Mesendoderm (in vitro differentiated cells): ENCODE measurements at places on chromosomes 1 and 21.
A peak's percentile ranks its signal among the peaks of the same experiment; 100 is the strongest.

DNA sequence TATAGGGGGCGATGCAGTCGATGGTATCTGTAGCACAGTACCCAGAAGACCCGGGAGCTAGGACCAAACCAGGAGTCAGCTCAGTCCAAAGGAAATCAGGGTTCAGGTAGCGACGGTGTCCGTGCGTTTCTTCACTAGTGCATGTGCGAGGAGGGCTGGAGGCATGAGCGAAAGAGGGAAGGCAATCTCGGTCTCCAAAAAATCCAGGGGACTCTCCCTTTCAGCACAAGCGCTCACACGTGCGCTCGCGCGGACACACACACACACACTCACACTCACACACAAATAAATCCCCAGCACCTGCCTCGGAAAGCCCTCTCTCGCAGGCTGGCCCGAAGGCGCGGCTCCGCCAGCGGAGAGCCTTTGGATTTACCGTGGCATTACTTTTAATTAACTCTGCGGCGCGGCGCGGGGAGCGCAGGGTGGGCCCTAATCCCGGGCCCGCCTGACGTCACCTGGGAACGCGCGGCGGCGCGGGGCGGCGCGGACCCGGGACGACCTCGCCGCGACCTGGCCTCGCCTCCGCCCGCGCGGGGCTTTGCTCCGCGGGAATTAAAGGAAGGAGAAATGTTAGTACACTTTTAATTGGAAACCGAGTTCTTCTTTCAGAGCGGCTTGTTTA lies 121.2 kb downstream of the LMX1A start:
- peak; percentile 26 for DNase-seq

DNA sequence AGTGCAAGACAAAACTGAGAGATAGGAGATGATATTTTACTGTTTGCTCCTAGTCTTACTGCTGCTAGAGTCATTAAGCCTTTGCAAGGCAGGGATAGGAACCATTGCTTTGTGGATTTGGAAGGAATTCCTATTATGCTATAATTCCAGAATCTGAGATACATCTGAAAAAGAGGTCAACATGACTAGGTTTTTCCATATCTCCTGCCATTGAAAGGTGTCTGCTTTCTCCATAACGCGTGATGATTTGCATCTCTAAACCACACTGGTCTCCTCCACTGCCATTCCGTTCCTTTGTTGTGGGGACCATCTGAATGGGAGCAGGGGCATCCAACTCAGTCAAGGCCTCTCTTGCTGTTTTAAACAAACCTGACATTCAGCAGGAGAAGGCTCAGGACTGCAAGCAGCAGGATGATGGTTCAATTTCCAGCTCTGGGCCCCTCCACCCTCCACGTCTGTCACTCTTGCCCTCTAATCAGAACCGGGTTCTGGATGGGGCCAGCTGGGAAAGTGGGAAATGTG lies 45.2 kb downstream of the PLPP3 start:
- DNase-seq, result no peak

- DNase-seq, result no peak
These were observed 1603.7 kb downstream of the PLA2G4A start for GRCh38 chr1:188432427-188432826.

DNA sequence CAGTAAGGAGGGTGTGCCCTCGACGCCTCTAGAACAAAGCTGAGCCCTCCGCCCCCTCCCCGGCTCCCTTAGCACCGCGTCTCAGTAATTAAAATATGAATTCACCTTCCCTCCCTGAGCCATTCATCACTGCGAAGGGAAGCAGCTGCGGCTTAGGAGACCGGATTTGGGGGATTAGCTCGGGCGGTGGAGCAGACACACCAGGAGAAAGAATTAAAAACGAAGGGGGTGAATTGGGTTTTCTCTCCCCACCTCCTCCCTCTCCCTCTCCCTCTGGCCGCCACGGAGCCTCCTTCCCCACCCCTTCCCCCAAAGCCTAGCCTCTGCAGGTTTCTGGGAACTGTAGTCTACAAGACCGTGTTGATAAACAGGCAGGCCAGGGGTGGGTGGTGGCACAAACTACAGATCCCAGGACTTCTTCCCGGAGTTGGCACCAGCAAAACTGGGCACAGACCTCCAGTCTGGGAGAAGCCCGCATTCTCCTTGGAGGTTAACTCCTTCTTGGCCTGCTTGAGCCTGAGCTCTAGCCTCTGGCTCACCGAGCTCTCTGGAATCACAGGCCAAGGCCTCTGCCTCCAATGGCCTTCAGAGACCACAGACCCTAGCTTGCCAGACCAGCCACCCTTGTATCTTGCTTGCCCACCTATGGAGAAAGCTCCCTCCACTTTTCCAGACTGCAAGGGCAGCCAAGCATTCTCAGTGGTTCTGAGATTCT lies 10.8 kb downstream of the BLACAT1 start:
- peak; percentile 92 for DNase-seq

DNA sequence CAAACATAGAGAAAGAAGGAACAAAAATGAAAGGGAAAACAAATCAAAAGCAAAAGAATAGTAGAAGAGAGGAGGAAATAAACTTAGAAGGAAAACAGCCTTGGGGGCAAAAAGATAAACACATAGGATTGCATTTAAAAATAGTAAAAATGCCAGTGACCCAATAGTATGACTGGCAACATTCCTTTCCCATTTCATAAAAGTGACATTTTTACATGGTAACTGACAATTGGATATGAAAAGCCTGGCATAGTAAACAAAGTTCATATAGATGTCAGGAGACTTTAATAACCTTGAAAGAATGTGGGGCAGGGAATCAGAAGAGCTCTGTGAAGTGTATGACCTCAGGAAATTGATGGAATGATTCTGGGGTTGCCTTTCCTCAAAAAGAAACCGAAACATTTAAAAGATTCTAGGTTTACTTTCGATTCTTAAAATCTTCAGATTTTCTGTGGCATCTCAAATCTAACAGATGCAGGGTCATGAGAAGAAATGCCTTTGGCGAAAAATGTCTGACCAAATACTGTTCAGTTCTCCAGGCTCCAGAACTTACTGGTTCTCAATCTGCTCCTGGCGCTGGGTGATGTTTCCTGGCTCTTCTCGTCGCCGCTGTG lies 33.7 kb downstream of the SPTA1 start:
- no peak for DNase-seq

DNA sequence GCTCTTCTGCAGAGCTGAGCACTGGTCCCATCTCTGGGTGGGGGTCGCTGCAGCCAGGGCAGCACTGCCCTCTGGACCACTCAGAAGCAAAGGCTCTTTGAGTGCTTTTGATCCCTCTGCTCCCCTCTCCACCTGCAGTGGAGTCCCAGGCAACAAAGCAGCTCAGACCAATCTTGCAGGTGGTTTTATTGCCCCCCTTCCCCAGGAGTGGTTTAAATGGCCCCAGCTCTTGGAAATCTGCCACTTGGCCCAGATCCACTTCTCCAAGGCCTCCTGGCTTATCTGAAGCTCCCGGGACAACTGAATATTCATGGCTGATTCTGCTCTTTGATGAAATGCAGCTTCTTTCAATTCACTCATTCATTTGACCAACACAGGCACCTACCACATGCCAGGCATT lies 2.7 kb downstream of the STUM start:
- DNase-seq, result no peak

DNA sequence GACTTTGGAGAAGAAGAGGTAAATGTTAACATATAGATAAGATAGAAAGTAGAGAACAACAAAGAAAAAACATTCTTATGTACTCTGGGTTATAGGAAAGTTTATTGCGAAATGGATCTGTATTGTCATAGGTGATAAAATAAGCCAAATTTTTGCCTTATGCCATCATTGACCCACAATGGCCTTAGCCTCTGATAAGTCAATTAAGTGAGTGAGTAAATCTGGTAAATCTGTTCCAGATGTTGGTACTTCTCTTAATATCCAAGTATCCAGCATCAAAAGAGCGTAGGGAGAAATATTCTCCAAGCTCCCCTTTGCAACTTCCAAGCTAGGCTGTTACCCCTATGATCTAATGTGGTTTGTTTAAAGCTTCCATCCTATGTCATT lies 38.3 kb upstream of the CLCA4 start:
- no peak for DNase-seq

GRCh38 chr21:40733024-40733397 lies 113.9 kb downstream of the DSCAM start:
- DNase-seq, result no peak

- no peak for DNase-seq
These were observed 73.8 kb downstream of the POU2F1 start for GRCh38 chr1:167294528-167294927.

- DNase-seq, result no peak
These were observed 12.4 kb downstream of the ADAR start for GRCh38 chr1:154595621-154596020.

GRCh38 chr1:119010201-119010600 lies 22.1 kb upstream of the TBX15 start:
- no peak for DNase-seq

- DNase-seq, result peak; percentile 84
These were observed 10.8 kb downstream of the GPR3 start for GRCh38 chr1:27403065-27403726.

GRCh38 chr1:98110674-98111073 lies 189.8 kb upstream of the DPYD start:
- DNase-seq, result no peak

DNA sequence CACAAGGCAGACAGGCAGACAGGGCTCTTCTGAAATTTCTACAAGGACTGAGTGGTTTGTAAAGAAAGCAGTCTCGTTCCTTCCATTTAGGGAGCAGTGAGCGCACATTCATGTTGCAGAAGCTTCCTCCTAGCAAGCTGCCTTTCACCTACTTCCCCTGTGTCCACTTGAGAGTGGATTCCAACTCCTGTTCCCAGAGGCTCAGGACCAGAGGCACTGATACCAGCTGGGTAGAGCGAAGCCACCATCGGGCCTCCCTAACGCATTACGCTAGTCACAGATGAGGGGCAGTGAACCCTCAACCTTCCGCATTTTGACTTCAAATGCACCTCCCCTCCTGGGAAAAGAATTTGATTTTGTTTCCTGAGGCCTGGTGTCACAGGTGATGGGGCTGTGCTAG lies 215.8 kb downstream of the SIPA1L2 start:
- DNase-seq, result no peak

DNA sequence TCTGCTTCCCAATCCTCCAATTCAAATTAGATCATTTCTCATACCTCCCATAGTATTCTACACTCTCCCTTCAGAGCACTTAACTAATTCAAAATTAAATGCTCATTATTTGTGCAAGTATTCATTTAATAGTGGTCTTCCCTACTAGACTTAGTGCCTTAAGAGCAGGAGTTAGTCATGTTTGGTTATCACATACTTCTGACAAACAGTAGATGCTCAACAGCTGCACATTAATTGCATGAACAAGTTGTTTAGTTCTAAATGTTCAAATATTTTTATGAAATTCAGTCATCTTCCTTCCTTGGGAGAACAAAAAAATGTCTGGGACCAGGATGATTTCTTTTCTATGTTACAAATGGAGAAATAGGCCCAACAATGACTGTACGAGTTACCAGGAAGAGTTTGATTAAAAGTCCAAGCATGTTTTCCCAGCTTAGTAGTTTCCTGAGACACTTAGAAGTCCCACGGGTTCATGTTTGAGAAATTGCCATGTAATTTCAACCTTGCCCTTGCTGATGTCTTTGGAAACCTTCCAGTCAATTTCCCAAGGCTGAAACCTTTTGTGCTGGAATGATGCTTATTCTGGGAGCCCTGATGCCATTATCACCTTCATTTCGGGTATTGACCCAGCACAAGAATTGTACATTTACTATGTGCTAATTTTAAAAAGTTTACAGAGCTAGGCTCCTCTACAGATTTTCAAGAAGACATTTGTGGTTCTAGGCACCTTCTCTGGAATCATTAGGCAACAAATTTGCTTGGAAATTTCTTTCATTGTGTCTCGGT lies 437.9 kb upstream of the PLXNA2 start:
- DNase-seq, result no peak

DNA sequence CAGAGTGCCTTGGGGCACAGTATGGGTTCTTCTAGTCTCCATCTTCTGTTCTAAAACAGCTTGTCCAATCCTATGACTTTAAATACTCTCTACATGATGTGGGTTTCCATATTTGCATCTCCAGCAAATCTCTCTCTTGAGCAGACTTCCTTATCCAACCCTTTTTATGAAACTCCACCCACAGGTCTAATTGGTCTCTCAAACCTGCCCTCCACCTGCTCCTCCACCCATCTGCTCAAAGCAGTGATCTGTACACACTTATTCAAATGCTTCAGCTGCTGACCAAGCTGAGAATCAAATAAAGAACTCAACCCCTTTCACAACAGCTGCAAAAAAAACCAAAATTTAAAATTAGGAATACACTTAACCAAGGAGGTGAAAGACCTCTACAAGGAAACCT lies 11.5 kb downstream of the MCOLN2 start:
- no peak for DNase-seq

DNA sequence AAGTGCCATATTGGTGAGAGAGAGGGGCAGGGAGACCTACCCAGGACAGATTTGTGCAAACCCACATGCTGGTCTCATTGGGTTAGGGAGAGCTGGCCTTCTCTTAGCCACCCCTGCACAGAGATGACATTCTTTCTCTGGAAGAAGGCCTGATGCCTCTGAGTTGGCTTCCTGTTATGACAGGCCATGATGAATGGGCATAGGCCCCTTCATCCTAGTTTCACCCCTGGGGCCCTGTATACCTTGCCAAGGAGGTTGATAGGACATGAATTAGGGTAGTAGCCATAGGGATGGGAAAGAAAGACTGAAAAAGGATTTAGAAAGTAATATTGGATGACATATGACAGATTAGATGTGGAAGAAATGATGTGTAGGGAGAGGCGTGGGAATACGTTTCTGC lies 46.6 kb downstream of the TENT5C start:
- DNase-seq, result no peak

DNA sequence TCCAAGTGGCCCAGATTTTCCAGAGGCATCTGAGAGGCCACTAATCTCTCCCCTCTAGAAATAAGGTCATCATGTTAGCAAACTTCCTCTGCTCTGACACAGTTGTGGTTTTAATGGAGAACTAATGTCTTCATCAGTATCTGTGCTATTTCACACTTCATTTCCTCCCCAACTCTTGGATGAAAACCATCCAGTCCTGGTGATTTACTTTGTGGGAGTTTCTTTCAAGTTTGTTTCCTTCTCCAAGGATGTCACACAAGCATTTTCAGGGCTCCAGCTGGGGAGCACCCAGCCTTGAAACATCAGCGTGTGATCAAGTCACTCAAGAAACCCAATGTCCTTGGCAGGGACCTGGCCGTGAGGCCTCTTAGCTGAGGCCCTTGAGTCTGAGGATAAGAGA lies 38.8 kb downstream of the TBX15 start:
- DNase-seq, result no peak

- no peak for DNase-seq
These were observed 18.5 kb upstream of the S100A7 start for GRCh38 chr1:153478692-153479618.

DNA sequence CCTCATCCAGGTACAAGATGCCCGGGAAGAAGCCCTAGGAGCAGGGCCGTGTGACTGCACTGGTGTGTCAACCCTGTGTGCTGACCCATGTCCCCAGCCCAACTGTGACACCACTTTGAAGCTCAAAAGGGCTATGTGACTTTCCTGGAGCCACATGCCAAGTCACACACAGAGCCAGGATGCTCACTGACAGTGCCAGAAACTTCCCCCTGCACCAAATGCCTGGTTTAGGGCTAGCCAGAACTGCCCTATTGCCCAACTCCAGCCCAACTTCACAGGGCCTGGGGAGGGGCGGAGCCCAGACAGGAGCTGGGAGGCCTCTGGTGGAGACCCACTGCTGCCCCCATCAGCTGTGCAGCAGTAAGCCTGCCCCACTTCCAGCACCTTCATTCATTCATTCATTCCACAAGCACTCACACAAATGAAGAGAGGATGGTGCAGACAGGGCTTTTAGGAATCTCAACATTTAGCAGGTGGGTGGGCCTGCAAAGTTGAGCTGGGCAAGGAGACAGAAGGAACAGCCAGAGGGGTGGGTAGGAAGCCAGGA lies 36.7 kb downstream of the KCNQ4 start:
- DNase-seq, result peak; percentile 72

GRCh38 chr1:171972846-171973245 lies 131.5 kb downstream of the DNM3 start:
- no peak for DNase-seq

GRCh38 chr21:28805885-28806284 lies 186.8 kb downstream of the LTN1 start:
- no peak for DNase-seq
